PC-9 (cell line): ENCODE measurements at places on chromosomes 7 and 10. TPM values are rescaled to one million over a fixed set of nuclear protein-coding genes. Genes with fewer than 3 reads are reported as not detected.
A peak's percentile ranks its signal among the peaks of the same experiment; 100 is the strongest.

- DNase-seq = no peak
Measured at GRCh38 chr7:90613088-90613498, 17.0 kb downstream of the CDK14 start.

- DNase-seq = no peak
Measured at GRCh38 chr10:30531751-30532530, 97.6 kb downstream of the LYZL2 start.

- DNase-seq = no peak
Measured at GRCh38 chr10:70403483-70404035, 386 bp upstream of the EIF4EBP2 start.

GRCh38 chr10:95445223-95445836, 115.8 kb downstream of the SORBS1 start:
- no peak for DNase-seq

DNA sequence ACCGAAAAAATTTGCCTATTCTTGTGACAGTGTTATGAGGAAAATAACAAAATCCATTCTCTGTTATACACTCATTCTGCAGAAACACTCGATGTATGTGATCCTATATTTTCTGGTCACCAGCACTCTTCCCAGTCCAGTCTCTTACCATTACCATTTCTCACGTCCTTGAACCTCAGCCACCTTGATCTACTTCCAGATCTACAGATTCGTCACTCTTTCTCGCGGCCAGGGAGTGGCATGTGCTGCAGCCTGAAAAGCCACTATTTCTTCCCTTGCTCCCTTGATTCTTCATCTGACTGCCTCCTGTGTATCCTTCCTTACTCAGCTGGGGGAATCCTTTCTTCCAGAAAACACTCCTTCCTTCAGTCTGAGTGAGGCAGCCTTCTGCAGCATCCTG, 14.1 kb upstream of the TAF3 start:
- no peak for DNase-seq

- peak; percentile 39 for DNase-seq
Measured at GRCh38 chr7:44378744-44379143, 53.4 kb upstream of the CAMK2B start.

RBM33 gene
- 85.7 and 113 TPM in 2 replicates for total RNA-seq

TAS2R39 gene
- total RNA-seq = not detected in 2 replicates
